ENCODE measurements at places on chromosomes 13 and 19. TPM values are rescaled to one million over a fixed set of nuclear protein-coding genes. Genes with fewer than 3 reads are reported as not detected.
A peak's percentile ranks its signal among the peaks of the same experiment; 100 is the strongest.

GRCh38 chr13:51524312-51524711 lies 60.0 kb upstream of the WDFY2 start:
- DNase-seq = no peak

- DNase-seq = no peak
These were observed 134.1 kb downstream of the KATNAL1 start for GRCh38 chr13:30173303-30173610.

- no peak for DNase-seq
These were observed 1.7 kb downstream of the TSC22D1 start for GRCh38 chr13:44574466-44574855.

GRCh38 chr19:38845374-38846024 lies 4.3 kb downstream of the HNRNPL start:
- no peak for DNase-seq

- no peak for DNase-seq
These were observed 1416.5 kb upstream of the SPRY2 start for GRCh38 chr13:81757348-81757970.

DNA sequence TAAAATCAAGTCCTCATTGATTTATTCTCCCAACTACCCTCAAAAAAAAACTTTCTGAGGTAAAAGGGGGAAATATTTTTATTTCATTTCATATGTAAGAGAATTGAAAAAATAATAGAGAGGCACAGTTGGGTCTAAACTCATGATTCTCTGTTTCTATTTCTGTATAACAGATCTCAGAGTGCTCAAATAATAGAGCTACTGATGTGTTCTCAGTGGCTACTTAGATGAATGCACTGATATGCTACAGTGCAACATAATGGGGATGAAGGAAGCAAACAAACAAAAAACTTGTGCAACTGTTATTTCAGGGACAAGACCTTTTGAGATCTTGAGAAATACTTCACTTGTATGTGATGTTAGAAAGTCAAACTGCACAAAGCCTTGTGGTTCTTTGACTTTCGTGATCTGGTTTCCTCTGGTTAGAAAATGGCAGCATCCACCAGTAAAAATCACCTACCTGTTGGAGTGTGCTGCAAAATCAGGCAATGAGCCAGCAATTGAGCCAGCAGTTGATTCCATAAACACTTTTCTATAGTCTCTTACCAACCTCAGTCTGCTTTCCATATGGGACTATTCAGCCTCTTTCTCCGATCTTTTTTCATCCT lies 9.7 kb upstream of the DACH1 start:
- no peak for DNase-seq

GRCh38 chr13:102769679-102770078 lies 3.9 kb downstream of the TEX30 start:
- DNase-seq = peak; percentile 8

GRCh38 chr13:35500144-35500543 lies 23.7 kb upstream of the MAB21L1 start:
- DNase-seq = no peak

DNA sequence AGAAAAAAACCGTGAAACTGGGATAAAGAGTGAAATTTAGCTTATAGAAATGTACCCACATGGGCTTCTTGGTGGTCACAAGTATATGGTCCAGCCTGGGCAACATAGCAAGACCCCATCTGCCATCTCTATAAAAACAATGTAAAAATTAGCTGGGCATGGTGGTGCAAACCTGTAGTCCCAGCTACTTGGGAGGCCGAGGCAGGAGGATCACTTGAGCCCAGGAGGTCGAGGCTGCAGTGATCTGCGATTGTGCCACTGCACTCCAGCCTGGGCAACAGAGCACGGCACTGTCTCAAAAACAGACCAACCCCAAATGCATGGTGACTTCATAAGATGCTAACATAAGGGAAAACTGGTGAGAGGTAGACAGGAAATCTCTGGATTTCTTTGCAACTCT lies 54.4 kb downstream of the GNG7 start:
- no peak for DNase-seq

- peak; percentile 43 for DNase-seq
These were observed at the start of gene ZDHHC20 for GRCh38 chr13:21458813-21459701. Gene ZDHHC20, minus strand, starts transcription at chr13:21459303. Its CDS starts 132 bp downstream, at chr13:21459171.

DNA sequence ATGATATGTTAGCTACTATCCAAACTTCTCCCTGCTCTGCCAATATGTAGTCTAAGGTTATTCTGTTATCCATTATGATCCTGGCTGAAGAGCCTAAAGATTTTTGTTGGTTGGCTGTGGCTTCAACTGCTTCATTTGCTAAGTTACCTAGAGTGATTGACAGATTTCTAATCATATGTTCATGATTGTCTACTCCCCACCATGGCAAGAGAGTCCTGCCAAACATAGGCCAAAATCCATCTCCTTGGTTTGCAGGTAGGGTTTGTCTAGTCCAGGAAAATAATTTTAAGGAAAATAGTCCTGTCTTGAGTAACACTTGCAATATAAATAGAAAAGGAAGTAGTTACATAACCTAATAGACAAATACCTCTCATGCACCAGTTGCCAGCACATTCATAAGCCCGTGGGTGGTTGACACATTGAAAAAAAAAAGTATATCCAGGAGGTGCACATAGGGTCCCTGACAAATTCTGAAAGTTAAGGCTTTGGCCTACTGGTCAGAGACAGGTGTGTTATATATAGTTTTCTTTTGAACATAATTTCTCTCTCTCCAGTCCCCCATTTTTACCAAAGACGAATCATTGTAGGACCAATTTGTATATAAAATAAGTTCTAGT lies 5.4 kb upstream of the CBY2 start:
- DNase-seq = no peak

GRCh38 chr13:104372095-104372655 lies 1306.0 kb upstream of the SLC10A2 start:
- DNase-seq = no peak

The CGB3 gene
- total RNA-seq = not detected

The PRR20D gene
- total RNA-seq = not detected

The ZNF776 gene
- total RNA-seq = 17.6 TPM

Data from dermis microvascular lymphatic vessel endothelial cell (primary cell).